Bronchial epithelial cell (primary cell): ENCODE measurements at places on chromosomes 16 and 17. TPM values are rescaled to one million over a fixed set of nuclear protein-coding genes. Genes with fewer than 3 reads are reported as not detected.
A peak's percentile ranks its signal among the peaks of the same experiment; 100 is the strongest.

- DNase-seq, result no peak
These were observed 103.8 kb upstream of the NOL11 start for GRCh38 chr17:67613961-67614360.

- DNase-seq, result no peak
These were observed 25.3 kb upstream of the PRM1 start for GRCh38 chr16:11306381-11306780.

- DNase-seq, result no peak
These were observed 179.3 kb downstream of the SEC14L1 start for GRCh38 chr17:77320044-77320440.

DNA sequence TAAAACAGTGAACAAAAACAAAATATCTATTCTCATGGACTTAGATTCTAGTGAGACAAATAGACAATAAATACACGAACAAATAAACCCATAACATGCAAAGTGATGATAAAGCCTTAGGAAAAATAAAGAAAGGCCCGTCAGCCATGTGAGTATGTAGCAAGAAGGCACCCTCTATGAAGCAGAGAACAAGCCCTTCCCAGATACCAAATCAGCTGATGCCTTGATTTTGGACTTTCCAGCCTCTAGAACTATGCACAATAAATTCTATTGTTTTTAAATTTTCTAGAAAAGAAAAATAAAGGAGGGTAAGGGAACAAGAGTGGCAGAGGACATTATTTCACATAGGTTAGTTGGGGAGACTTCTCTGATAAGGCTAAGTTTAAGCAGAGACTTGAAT lies 40.7 kb upstream of the SMURF2 start:
- no peak for DNase-seq

- no peak for DNase-seq
These were observed 14.1 kb upstream of the FOXJ1 start for GRCh38 chr17:76154936-76155845.

- peak; percentile 100 for DNase-seq
These were observed 36.6 kb downstream of the UBE2G1 start for GRCh38 chr17:4329838-4330237.

DNA sequence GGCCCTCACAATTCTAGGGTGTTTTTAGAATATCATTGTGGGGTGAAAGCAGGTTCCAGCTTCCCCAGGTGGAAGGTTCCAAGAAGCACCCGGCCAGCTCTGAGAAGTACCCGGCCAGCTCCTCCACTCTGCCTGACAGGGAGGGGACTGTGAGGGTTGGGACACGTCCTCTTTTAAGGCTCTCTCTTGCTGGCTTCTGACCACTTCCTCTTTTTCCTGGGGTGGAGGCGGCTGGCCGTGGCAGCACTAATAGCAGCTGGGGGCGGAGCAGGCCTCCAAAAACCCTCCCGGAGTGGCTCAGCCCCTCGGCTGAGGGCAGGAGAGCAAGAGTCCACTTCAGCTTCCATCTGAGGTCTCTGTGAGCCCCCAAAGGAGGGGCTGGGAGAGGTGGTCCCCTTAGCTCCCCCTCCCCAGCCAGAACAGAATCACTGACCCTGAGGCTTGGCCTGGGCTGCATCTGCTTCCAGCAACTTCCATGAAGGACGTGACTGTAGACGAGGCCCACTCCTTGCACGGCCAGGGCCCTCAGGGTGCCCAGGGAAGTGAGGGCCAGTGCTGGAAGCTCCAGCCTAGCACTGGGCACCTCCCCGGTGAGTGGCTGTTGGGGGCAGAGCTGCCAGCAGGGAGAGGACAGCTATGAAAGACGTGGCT lies 26.7 kb upstream of the PLCG2 start:
- no peak for DNase-seq

DNA sequence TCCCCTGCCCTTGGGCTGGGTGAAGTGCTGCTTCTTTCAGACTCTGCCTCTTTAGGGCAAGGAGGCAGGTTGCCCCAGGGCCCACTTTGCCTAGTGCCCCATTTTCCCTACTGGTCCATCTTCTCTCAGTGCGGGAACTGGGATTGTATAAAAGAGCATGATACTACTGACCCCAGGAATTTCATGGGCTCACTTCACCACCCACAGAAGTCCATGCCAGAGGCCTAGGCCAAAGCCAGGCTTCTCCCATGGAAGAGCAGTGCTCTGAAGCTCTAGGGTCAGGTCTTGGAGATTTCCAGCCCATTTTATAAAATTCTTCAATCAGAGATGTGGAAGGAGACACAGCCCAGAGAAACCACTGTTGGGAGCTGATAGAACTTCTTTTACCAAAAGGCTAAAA lies 5.7 kb downstream of the CACNG1 start:
- DNase-seq, result no peak

- DNase-seq, result peak; percentile 62
These were observed 885 bp downstream of the ZNF207 start for GRCh38 chr17:32350666-32351418.

DNA sequence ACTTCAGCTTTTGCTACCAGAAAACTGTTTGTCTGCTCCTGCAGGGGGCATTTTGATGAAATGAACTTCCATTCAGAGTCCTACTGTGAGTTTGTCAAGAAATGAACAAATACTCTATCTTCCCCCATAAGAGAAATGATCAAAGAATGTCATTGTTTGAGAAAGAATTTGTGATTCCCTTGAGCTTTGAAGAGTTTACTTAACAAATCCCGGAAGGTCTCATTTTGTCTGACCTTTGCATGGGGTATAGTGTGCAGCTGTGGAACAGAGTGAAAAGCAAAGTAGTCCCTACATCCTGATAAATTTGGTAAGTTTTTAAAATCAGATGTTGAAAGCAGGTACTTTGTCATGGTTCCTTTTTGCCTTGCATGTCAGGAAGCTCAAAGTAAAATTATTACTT lies 178.0 kb downstream of the ABCC12 start:
- DNase-seq, result no peak

- DNase-seq, result no peak
These were observed 38.3 kb upstream of the SMPD3 start for GRCh38 chr16:68486502-68487202.

DNA sequence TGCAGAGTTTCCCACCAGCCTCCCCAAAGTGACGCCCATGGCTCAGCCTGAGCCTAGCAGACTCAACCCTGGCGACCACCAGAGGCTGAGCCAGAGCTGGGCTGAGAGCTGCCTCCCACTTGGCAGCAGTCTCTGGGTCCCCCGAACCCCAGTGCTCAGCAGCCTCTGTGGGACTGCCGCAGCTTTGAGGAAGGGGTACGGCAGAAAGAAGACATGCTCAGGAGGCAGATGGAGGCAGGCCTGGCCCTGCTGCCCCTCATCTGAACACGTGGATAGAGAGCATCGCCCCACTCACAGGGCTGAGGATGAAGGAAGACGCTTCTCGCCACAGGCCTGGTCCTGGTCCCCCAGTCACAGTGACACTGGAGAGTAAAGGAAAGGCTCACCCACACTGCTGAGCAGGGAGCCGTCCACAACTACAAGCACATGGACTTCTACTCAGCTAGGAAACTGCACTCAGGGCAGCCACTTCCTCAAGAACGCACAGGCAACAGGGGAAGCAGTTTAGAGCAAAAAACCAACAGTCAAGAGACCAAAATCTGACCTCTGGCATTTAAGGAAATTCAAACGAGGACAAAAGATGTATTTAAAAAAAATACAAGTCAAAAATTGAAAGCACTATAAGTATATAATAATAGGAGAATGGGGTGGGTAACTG lies 45.2 kb upstream of the GSG1L start:
- no peak for DNase-seq

DNA sequence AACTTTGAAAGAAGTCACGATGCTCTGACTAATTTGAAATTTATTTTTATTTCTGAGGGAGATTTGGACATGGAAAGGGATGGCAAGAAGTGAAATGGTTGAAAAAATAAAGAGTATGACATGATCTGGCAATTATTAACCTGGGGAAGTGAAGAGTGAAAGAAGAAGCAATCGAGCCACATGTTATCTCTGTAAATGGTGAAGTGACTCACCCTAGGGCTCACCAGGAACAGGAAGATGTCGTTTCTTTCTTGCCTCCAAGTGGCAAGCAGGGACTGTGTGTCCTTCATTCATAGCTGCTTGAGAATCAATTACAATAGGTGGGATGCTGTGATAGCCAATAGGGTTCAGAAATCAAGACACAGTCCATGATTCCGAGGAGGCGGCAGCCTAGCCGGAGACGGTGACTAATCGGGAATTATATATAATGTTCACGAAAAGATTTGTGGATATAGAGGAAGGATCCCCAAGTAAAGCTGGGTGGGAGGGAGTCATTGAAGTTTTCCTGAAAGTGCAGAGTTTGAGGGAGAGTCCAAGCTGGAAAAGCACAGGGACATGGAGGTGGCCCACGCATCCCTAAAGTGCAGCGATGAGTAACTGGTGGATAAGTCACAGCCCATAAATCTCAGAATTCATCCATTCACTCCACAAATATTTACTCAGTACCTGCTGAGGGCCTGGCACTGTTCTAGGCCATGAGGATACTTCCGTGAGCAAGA lies 18.2 kb upstream of the KRT20 start:
- DNase-seq, result peak; percentile 94

GRCh38 chr17:46194393-46195216 lies 1.4 kb upstream of the KANSL1 start:
- peak; percentile 42 for DNase-seq

GRCh38 chr17:5804251-5804650 lies 219.9 kb upstream of the NLRP1 start:
- DNase-seq, result no peak

DNA sequence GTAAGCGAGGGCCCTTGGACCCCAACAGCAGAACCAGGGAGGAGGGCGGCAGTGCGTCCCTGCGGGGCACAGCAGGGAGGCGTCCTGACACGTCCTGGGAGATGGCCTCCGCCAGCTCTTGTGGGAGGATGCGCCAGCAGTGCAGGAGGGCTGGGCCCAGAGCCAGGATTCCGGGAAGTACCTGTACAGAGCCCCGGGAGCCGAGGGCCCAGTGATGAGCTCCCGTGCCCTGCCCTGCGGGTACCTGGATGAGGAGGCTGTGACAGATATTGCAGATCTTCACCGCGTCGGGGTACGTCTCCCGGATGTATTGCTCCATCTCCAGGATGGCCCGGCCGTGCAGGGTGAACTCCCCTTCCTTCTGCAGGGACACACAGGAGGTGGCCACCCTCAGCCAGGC lies 23.1 kb downstream of the KDM8 start:
- peak; percentile 43 for DNase-seq

DNA sequence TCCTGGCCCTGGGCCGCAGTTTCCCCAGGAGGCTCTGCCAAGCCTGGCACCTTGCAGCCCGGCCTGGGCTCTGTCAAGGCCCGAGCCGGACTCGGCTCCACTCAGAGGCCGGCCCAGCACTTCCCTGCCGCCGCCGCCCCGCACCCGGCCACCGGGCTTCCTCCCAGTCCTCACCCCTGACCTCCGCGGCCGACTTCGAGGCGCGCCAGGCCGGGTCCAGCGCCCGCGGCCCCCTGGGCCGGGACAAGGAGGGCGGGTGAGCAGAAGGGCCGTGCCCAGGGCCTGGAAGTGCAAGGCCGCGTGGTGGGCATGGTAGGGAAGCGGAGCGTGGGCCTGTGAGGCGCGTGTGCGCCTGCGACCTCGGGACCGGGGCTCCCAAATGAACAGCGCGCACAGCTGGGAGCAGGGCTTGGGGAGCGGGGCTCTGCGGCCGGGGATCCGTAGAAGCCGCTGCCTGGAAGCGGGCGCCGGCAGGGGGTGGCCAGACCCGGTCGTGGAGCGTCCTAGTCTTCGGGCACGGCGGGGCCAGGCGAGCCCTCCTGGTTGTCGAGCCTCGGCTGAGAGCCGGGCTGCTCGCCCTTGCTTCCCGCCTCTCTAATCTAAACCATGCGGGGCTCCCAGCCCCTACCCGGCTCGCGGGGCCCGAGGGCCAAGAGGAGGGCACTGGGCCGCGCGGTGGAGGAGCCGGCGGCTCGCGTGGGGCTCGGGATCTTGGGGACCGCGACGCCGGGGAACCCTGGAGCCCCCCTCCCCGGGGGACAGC lies 503 bp upstream of the TBX4 start:
- DNase-seq, result no peak

GRCh38 chr16:19722269-19722952 lies 4.3 kb downstream of the IQCK start:
- no peak for DNase-seq

DNA sequence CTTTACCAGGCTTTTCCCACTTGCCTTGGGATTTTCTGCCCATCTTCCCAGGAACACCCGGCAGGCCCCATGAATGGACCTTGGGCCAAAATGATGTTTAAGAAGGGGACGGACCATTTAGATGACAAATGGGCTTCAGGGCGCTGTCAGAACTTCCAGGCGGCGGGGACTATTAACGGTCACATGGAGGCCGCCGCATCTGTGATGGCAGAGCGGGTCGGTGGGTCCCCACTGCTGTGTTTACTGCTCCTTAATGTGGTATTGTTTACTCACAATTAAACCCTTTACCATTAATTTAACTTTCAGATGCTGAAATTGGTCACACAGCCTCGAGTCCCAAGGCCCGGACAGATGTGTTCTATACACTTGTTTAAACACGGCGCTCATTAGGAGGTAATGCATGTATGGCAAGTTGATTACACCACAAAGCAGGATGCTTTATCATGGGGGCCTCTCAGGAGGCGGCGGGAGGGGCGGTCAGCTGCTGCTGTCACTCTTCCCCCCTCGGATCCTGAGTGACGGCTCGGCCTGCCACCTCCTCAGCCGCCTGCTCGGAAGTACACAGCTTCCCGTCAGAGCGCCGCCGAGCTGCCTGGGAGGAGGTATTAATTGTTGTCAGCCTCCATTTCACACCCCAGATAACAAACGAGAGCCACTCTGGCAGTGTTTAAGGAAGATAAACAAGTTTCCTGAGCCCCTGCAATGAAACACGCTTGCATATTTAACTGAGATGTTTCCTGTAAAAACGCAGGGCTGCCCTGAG lies 83.9 kb upstream of the IRX3 start:
- DNase-seq, result no peak

- DNase-seq, result peak; percentile 79
These were observed 793 bp upstream of the RAB40C start for GRCh38 chr16:588889-589657.

- DNase-seq, result no peak
These were observed at the start of gene LYZL6 for GRCh38 chr17:35943537-35943936. LYZL6 (minus strand) TSS chr17:35943713; CDS start chr17:35939356, 4,357 bp downstream.

- peak; percentile 89 for DNase-seq
These were observed 54.8 kb downstream of the SPECC1 start for GRCh38 chr17:20063665-20064648.

- no peak for DNase-seq
These were observed 355.4 kb upstream of the RBFOX1 start for GRCh38 chr16:6977291-6977690.

The TIMP2 gene
- total RNA-seq, result 2.1 and 2.2 TPM in 2 replicates

The CFAP97D1 gene
- not detected in 2 replicates for total RNA-seq

The GRAPL gene
- not detected in 2 replicates for total RNA-seq

The SLC47A1 gene
- 1.3 and 1.6 TPM in 2 replicates for total RNA-seq

The ACE gene
- total RNA-seq, result 0.13 TPM in 1 of 2 replicates, not detected in the other

The SLX4 gene
- total RNA-seq, result 1.3 and 2.4 TPM in 2 replicates

The ARHGDIG gene
- total RNA-seq, result 0.51 TPM in 1 of 2 replicates, not detected in the other

The KRTAP16-1 gene
- total RNA-seq, result not detected in 2 replicates

The MON1B gene
- total RNA-seq, result 6.8 and 9.2 TPM in 2 replicates

The CDRT4 gene
- 1.1 and 1.3 TPM in 2 replicates for total RNA-seq

The CCDC154 gene
- under 0.01 and 0.51 TPM in 2 replicates for total RNA-seq

The FOXL1 gene
- total RNA-seq, result 1.1 and 1.5 TPM in 2 replicates

The LGALS9B gene
- total RNA-seq, result under 0.01 and 0.26 TPM in 2 replicates
